ENCODE measurements at places on chromosomes 12 and 14.

- H3K4me1 ChIP-seq: peaks cover 16% of the 10 kb centered on the region
- no peaks in the 10 kb centered on the region for H3K36me3 ChIP-seq
- no peak overlapping the region for H3K27ac ChIP-seq
Measured at GRCh38 chr12:89793946-89794345, 85.3 kb upstream of the ATP2B1 start.

GRCh38 chr12:110010853-110011723, 11.9 kb downstream of the ANKRD13A start:
- DNase-seq: peak; percentile 58
- peaks cover 39% of the 10 kb centered on the region for H3K4me1 ChIP-seq
- H3K27ac ChIP-seq: peak overlapping the region; percentile 100
- peak overlapping the region; percentile 77 for H3K4me3 ChIP-seq
- peaks cover 20% of the 10 kb centered on the region for H3K36me3 ChIP-seq

GRCh38 chr14:89748004-89748403, 206.5 kb downstream of the EFCAB11 start:
- no peak overlapping the region for H3K4me3 ChIP-seq
- no peak for DNase-seq
- H3K36me3 ChIP-seq: peaks cover 5% of the 10 kb centered on the region
- H3K27me3 ChIP-seq: no peaks in the 10 kb centered on the region
- no peaks in the 10 kb centered on the region for H3K4me1 ChIP-seq
- no peak overlapping the region for H3K27ac ChIP-seq

- no peak overlapping the region for H3K27ac ChIP-seq
- DNase-seq: no peak
- H3K27me3 ChIP-seq: peaks cover 9% of the 10 kb centered on the region
- H3K4me1 ChIP-seq: no peaks in the 10 kb centered on the region
Measured at GRCh38 chr12:52655251-52655650, 3.2 kb upstream of the KRT2 start.

DNA sequence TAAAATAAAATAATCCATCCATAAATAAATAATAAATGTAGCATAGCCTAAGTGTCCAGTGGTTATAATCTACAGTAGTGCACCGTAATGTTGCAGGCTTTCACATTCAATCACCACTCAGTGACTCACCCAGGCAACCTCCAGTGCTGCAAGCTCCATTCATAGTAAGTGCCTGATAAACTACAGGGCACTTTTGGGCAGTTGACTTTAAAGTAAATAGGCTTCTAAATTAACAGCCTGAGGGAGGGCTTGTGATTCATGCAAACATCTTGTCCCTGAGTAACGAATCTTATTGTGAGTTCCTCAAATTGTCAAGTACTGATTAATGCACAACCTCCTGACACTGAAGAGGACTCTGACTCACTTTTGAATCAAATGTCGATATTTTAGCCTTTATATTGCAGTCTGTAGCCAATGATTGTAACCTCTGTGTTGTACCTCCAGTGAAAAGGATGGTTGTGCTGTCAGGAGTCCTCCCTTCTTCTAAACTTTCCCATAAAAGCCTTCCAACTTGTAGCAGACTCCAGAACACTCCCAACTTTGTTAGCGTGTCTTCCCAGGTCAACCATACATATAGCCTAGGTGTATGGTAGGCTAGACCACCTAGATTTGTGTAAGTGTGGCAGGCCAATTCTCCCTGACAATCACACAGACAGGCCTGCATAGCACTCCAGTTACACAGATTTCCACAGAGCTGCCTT, 55.0 kb upstream of the BICD1 start:
- H3K4me3 ChIP-seq: no peak overlapping the region
- no peaks in the 10 kb centered on the region for H3K27me3 ChIP-seq
- peaks cover 7% of the 10 kb centered on the region for H3K4me1 ChIP-seq
- peaks cover 2% of the 10 kb centered on the region for H3K36me3 ChIP-seq
- no peak overlapping the region for H3K27ac ChIP-seq
